CD4-positive, alpha-beta T cell treated with Interleukin-12 subunit alpha and Interleukin-12 subunit beta, for 1 hour (primary cell): ENCODE measurements at places on chromosomes 1 and 21.

- DNase-seq: no peak
Measured at GRCh38 chr1:108557296-108557695, 2.6 kb upstream of the EEIG2 start.

GRCh38 chr1:75085931-75086330 is 48.3 kb upstream of the LHX8 start:
- DNase-seq: no peak

DNA sequence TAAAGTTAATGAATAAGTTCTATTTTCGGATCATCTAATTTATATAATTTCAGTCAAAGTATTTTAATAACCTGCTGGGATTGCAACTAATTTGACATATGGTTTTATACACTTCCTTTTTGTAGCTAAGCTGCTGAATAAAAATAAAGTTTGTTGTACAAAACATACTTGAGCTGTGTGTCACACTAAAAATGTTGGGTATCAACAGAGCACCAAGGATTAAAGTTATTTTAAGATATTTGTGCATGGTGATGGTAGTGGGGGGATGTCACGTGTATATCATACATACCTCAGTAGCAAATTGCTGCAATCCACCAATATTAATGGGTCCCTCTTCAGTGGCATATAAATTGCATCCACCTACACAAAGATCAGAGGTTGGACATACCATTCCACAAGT is 199.6 kb downstream of the DPYD start:
- no peak for DNase-seq

DNA sequence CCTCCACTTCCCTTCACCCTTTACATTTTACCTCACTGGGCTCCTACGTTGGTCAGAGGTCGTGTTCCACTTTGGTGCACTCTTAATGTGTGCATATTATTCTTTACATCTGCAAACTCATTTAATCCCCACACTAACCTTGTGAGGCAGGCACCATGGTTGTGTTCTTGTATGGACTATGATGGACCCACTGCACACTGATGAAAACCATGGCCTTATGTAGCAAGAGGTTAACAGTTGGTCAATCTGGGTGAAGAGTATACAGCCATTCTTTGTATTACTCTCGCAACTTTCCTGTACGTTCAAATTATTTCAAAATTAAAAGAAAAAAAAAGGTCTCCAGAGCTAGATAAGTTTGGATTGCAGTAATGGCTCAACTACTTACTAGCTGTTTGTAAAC is 78.5 kb downstream of the RUNX1 start:
- DNase-seq: no peak

DNA sequence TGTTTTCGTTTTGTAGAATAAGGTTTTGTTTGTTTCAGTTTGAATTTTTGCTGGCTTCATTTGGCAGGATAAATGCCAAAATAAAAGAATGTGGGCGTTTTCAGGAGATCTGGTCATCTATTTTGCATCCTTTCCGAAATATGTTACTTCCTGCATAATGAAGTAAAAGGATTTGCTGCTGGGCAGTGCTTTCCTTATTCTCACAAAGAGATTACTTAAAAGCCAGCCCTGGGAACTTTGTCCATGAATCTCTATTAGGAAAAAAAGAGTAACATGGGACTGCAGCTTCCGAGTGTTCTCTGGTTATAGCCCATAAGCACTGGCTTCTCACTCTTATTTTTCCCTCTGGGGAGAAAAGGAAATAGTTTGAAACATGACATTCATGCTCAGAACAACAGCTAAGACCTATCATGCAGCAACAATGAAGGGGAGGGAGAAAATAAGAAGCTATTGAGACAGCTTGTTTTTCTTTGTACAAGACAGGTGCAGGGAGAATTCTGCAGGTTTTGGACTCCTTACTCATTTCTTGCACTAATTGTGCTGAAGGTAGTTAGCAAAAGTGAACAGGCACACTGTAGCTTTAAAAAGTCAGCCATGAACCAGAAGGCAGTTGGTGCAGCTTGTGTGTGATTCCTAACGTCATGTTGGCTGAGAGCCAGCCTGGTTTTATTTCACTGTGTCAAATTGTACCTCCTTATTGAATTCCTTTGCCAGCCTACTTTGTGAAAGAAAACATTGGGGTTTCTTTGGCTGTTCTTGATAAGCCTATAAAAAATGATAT is at the start of gene SAMD13:
TSS of gene SAMD13 (plus strand) at position 705 of the 781 bp plus-strand sequence. CDS start 1,527 bp downstream, outside the sequence.
- peak; percentile 47 for DNase-seq

DNA sequence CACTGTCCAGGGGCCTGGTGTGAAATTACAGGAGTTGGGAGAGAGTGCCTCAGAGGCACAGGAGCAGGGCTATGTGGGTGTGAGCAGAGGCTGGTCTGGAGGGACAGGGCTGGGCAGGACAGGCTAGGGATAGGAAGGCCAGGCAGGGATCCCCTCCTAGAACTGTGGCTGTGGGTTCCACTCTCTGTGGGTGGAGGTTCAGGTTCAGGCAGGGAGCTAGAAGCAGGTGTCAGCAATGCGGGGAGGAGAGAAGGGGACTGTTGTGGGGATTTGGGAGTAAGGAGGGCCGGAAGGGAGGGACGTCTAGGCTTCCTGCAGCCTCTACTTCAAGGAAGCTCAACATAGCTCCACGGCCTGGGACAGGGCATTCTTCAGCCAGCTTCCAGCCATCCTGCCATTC is 8.3 kb upstream of the GPR61 start:
- no peak for DNase-seq

DNA sequence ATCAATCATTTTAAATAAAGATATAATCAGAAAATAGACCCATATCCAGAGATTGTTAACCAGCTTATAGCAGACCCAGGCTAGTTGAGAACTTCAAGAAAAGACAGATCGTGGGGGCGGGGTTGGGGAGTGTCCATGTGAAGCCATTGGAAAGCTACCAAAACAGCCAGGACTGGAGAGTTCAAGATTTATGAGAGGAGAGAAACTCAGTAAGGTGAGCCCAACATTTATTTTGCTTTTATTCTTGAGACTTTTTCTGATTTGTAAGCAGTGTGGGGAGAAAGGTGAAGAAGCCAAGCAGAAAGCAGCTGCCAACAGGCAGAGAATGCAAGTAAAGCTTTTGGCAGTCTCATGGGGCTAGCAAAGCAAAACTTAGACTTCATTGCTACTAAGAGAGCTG is 179.9 kb downstream of the VPS13D start:
- DNase-seq: no peak

GRCh38 chr1:69858534-69858933 is 290.8 kb downstream of the LRRC7 start:
- no peak for DNase-seq

- DNase-seq: no peak
Measured at GRCh38 chr1:183244466-183244865, 58.4 kb downstream of the LAMC2 start.

GRCh38 chr1:223747838-223748335 is 35.5 kb downstream of the CAPN2 start:
- no peak for DNase-seq

- DNase-seq: no peak
Measured at GRCh38 chr1:185156288-185156853, 382 bp downstream of the TRMT1L start.

GRCh38 chr1:2475571-2475970 is 518 bp upstream of the PLCH2 start:
- DNase-seq: no peak

DNA sequence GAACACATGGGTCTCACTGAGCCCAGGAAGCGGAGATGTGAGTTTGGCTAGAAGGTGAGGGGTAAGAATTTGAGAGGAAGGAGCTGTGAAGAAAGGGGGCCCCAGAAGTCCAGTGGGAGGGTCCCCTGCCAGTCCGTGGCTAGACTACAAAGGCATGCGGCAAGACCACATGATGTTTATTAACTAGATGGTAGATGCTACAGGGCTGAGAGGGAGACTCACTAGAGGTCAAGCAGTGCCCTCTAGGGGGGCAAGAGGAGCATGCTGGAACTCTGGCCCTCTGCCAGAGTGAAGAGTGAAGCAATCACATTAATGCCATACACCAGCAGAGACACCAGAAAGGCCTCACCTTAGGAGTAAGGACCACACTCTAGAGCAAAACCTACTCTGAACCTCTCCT is 12.2 kb downstream of the KIAA0319L start:
- DNase-seq: peak; percentile 70
